NCI-H2029 (cell line): ENCODE measurements at places on chromosomes 13 and 19.

GRCh38 chr13:29753618-29754472 lies 96.6 kb downstream of the UBL3 start:
- no peak for DNase-seq

- no peak for DNase-seq
These were observed 48.8 kb upstream of the INTS6 start for GRCh38 chr13:51501592-51502152.

DNA sequence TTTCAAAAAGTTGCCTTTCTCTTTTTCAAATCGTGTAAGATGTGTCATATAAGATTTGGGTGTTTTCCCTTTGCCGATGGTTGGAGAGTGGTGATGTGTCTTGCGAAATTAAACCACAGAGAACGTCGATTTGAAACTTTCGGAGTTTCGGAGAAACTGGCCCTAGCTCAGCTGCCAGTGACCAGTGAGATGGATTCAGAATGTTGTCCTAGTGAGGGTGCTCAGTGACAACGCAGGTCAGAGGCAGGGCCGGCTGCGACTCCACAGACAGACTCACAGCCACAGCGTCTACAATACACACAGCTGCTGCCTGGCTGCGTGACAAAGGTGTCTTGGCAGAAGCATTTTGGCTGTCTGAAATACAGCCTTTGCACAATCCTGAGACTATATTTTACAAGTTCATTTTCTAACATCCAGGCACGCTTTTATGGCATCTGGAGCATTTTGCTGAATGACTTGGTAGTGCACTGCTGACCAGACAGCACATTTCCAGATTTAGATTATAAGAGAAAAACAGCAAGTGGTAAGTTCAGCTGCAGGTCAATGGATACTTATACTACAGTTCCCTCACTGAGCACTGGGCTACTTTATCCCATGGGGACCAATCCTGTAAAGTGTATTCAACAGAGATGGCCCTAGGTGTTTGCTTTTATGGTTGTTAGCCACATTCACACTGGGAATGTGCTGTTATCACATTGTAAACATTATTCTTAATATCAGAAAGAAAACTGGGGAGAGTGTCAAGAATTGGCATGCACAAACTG lies 207.5 kb downstream of the KCNRG start:
- no peak for DNase-seq

GRCh38 chr13:39433651-39434050 lies 169.3 kb downstream of the LHFPL6 start:
- no peak for DNase-seq

- no peak for DNase-seq
These were observed 50.9 kb downstream of the LNX2 start for GRCh38 chr13:27569405-27569804.

GRCh38 chr19:6416658-6417405 lies 7.8 kb downstream of the KHSRP start:
- DNase-seq = no peak

DNA sequence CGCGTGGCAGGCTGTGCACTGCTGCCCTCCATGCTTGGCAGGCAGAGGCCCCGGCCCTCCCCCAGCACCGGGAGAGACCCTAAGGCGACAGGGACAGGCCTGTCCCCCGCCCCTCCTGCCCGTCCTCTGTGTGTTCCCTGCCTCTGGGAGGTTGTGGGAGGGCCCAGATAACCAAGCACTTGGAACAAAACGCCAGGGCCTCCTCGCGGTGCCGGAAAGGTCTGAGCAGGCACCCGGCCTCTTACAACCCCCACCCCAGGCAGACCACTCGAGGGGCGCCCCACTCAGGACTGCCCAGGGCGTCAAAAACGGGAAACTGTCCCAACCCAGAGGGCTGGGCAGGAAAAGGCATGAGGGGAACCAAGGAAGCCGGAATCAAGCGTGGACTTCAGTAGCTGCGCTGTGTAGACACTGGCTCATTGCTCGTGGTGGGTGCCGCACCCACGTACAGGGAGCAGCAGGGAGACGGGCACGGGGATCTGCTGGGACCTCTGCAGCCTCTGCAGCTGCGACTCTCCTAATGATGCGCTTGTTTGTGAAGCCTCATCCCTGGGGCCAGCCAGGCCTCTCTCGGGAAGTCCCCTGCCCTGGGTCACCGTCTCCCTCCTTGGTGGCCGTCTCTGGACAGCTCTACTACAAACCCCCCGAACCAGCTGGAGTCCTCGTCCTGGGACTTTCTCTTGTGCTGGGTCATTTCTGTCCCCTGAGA lies 20.0 kb downstream of the GNA11 start:
- no peak for DNase-seq

GRCh38 chr13:95833719-95834118 lies 156.8 kb downstream of the DNAJC3 start:
- no peak for DNase-seq

DNA sequence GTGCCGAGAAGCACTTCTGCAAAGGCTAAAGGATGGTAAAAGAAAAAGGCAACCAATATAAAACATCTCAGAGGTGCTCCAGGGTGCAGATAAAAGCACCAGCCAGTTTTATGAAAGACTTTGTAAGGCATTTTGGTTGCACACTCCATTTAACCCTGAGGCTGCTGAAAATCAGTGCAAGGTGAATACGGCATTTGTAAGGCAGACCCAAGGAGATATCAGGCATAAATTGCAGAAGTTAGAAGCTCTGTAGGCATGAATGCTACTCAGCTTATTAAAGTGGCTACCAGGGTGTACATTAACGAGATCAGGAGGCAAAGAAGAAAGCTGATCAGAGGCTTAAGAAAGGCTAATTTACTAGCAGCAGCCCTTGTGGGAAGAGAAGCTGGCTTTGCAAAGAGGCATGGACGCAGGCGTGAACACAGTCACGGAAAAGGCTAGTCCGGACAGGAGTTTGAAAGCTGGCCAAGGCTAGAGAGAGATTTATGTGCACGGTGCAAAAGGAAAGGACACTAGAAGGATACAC lies 99.6 kb downstream of the ZNF429 start:
- DNase-seq = no peak

- DNase-seq = peak; percentile 97
These were observed at the start of gene ERCC1 for GRCh38 chr19:45423589-45424190. Gene ERCC1 (minus strand): TSS chr19:45423917. CDS start chr19:45423374, 543 bp downstream.

- DNase-seq = peak; percentile 36
These were observed at the start of gene PHLDB3 for GRCh38 chr19:43504426-43505185. Gene PHLDB3 (minus strand): TSS chr19:43504746. CDS start chr19:43504118, 628 bp downstream.

GRCh38 chr13:31431722-31432137 lies 232.0 kb downstream of the B3GLCT start:
- DNase-seq = peak; percentile 10

GRCh38 chr13:28313579-28313978 lies 175.2 kb downstream of the PAN3 start:
- no peak for DNase-seq

- DNase-seq = no peak
These were observed 14.0 kb upstream of the TBC1D4 start for GRCh38 chr13:75495938-75496337.

DNA sequence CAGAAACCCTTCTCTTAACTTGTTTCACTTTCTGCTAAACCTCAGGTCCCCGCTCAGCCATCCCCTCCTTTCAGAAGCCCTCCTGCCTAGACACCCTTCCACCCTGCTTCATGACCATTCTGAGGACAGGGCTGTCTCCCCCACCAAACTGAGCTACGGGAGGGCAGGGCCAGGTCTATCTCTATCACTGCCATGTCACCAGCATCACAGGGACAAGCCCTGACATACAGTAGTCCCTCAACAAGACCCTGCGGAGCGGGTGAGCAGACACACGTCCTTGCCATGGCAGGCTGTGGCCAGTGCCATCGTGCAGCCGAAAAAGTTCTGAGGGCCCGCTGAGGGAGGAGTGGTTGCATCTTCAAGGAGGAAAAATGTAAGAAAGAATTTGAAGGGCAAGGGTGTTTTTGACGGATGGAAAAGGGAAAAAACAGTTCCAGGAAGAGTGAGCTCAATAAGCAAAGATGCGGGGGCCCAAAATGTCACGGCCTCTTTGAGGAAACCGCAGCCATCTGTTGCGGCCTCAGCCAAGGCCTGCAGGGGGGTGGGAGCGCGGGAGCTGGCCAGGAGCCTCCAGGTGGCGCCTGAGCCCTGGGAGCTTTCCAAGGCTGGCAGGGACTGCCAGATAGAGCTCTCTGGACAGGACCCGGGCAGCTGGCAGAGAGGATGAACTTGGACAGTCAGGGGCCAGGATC lies 8.1 kb downstream of the PTGIR start:
- DNase-seq = peak; percentile 79

- peak; percentile 40 for DNase-seq
These were observed 1.2 kb downstream of the KLF2 start for GRCh38 chr19:16325641-16326400.

DNA sequence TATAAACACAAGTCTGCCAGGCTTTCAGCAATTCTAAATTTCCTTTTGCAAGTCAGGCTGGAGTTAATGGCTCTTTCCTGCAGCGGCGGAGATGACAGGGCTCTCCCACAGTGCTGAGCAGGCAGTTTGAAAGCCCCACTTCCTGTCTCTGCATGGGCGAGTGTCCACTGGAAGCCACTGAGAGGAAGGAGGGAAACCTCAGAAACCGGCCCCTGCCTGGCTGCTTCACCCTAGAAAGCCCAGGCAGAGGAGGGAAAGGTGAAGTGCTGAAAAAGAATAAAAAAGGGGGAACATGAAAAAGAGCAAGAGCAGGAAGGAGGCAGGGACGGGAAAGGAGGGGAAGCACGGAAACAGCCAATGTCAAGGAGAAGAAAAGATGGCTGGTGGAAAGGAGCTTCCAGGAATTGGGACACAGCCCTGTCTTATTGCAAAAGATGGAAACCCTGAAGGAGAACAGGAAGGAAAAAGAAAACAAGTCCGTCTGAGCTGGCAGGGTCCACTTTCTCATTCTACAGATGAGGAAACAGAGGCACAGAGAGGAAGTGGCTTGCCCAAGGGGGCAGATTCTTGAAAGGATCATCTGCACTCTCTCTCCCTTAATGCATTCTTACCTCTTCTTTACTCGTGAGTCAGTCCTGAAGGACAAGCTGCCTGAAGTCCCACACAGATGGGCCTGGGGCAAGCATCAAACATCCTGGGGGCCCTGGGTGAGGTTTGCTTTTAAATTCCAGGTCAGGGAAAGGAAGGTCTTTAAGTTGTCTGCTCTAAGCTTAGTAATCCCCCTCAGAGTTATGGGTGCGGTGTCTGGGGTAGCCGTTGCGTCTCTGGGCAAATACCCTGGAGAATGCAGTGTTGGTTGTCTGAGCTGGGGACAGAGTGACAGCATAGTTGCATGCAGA lies 38.8 kb upstream of the ALOX5AP start:
- no peak for DNase-seq

- no peak for DNase-seq
These were observed 2.7 kb downstream of the FCHO1 start for GRCh38 chr19:17753976-17754375.

GRCh38 chr19:29590278-29590677 lies 15.8 kb upstream of the POP4 start:
- DNase-seq = no peak

- DNase-seq = no peak
These were observed 261.6 kb downstream of the SLITRK6 start for GRCh38 chr13:85537601-85538000.

- DNase-seq = peak; percentile 81
These were observed at the start of gene SSBP4 for GRCh38 chr19:18419195-18419698. Gene SSBP4 (plus strand): TSS chr19:18419398. CDS start chr19:18419649, 251 bp downstream.

DNA sequence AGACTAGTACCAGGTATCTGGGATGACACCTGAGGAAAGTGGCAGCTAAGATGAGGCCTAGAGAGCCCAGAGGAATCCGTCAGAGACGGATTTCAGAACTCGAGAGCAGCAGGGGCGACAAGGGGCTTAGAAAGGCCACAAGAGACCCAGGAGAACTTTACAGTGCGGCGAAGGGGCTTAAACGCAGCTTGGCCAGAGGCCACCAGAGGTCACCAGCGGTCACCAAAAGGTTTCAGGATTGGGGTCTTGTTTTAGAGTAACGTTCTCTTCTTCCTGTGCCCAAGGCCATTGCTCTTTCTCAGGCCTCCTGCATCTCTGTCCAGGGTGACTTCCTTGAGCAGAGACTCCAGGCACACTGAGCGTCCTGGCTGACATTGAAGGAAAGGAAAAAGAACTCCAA lies 2.2 kb downstream of the ZSCAN22 start:
- DNase-seq = no peak

DNA sequence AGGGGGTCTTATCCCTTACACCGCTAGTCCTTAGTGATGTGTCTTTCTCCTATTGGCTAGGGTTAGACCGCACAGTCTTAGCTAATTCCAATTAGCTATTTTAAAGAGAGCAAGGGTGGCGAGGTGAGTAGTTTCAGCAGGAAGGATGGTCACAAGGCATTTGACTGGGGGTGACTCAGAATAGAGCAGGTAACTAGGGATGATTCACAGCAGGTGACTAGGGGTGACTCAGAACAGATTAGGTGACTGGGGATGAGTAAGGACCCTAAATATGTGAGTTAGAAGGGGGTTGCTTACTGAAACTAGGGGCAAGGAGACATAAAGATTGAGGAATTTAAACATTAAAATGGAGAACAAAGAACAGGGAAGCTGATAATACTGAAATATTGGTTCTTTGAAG lies 64.3 kb downstream of the ZNF66 start:
- DNase-seq = no peak

- DNase-seq = no peak
These were observed 28.7 kb downstream of the TMEM161A start for GRCh38 chr19:19109601-19110000.

DNA sequence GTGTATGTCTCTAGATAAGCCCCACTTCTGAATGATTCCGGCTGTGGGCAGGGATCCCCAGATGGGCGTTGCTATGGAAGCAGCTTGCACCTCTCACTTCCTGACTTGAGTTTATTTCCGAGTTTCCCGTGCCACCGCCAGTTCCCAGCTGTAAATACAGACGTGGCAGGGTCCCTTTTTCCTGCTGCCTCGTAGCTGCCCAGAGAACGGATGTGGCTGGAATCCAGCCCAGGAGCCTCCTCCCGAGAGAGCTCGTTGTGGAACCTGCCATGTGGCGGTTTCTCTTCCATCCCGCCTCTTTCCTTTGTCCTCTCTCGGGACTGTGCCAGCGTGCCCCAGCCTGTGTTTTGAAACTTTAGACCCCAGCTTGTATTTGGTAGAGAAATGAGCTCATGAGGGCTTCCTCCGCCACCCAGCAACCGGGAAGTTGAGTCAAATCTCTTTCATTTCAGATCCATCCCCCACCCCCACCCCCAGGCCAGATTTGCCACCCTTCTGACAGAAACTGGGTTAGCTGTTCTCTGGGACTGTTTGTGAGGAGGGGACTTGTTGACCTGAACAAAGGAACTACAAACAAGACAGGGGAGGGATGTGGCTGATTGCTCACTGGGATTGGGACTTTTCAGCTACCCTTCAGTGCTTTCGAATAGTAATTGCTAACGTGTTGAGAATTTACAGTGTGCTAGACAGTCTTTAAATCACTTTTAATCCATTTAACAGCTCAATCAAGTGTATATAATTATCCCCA lies 96.6 kb downstream of the SIPA1L3 start:
- DNase-seq = peak; percentile 93

DNA sequence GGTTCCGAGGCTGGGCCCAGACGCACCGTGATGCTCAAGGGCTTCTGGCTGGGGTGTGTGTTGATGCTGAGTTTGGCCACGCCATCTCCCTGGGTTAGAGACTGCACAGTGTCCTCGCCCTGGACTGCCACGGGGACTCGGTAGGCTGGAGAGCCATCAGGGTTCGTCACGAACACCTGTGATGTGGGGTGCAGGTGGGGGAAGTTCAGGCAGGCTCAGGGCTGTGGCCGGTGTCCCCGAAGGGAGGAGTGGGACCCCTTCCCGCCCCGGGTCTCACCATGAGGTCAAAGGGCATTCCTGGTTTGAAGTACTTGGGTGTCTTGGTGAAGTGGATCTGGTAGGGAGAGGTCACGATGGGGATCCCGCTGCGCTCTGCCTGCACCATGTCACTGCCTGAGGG lies 8.2 kb downstream of the C3 start:
- no peak for DNase-seq
